Chondrocyte (in vitro differentiated cells): ENCODE measurements at places on chromosomes 1 and 21. TPM values are rescaled to one million over a fixed set of nuclear protein-coding genes. Genes with fewer than 3 reads are reported as not detected.

The PGLYRP4 gene
- not detected in 3 replicates for total RNA-seq

The SLC2A5 gene
- total RNA-seq, result 0.27 to 0.73 TPM (median 0.41 TPM) in 3 replicates

The TGFB2 gene
- total RNA-seq, result 140 to 237 TPM (median 226 TPM) in 3 replicates

The KRTAP21-2 gene
- not detected in 3 replicates for total RNA-seq

The CA6 gene
- not detected in 3 replicates for total RNA-seq

The TCEA3 gene
- 15.7 to 17.8 TPM (median 16.9 TPM) in 3 replicates for total RNA-seq

The C1orf87 gene
- total RNA-seq, result 0.21 to 0.65 TPM in 2 of 3 replicates, not detected in the other

The LCA5L gene
- total RNA-seq, result 0.56 to 2.4 TPM (median 0.92 TPM) in 3 replicates

- no peak for DNase-seq
- H3K36me3 ChIP-seq, result peaks cover 2% of the 10 kb centered on the region
- no peak overlapping the region for H3K4me3 ChIP-seq
- no peaks in the 10 kb centered on the region for H3K4me1 ChIP-seq
Observed at GRCh38 chr1:111334169-111334568, 43.5 kb downstream of the CHIA start.

- no peak for DNase-seq
- H3K4me1 ChIP-seq, result peaks cover 10% of the 10 kb centered on the region
- peaks cover 8% of the 10 kb centered on the region for H3K27me3 ChIP-seq
- H3K4me3 ChIP-seq, result peak within 1 kb of the TSS; percentile 66
- H3K36me3 ChIP-seq, result peaks cover 4% of the 10 kb centered on the region
Observed at GRCh38 chr1:11654137-11654938, at the start of the genes FBXO2 and FBXO44. Gene FBXO2, minus strand, starts transcription at chr1:11654429. Its CDS starts 89 bp downstream, at chr1:11654340. Gene FBXO44, plus strand, starts transcription at chr1:11654877. Its CDS starts 959 bp downstream, at chr1:11655836.

GRCh38 chr1:201648907-201649721 lies 110.2 kb downstream of the NAV1 start:
- peak overlapping the region; percentile 88 for H3K27ac ChIP-seq
- peaks cover 4% of the 10 kb centered on the region for H3K36me3 ChIP-seq
- DNase-seq, result no peak
- H3K4me3 ChIP-seq, result peak overlapping the region; percentile 88
- H3K27me3 ChIP-seq, result no peaks in the 10 kb centered on the region

- H3K27me3 ChIP-seq, result no peaks in the 10 kb centered on the region
- no peak overlapping the region for H3K27ac ChIP-seq
- H3K36me3 ChIP-seq, result no peaks in the 10 kb centered on the region
- peaks cover 19% of the 10 kb centered on the region for H3K4me1 ChIP-seq
Observed at GRCh38 chr1:82979593-82980236, 1019.2 kb downstream of the TTLL7 start.

DNA sequence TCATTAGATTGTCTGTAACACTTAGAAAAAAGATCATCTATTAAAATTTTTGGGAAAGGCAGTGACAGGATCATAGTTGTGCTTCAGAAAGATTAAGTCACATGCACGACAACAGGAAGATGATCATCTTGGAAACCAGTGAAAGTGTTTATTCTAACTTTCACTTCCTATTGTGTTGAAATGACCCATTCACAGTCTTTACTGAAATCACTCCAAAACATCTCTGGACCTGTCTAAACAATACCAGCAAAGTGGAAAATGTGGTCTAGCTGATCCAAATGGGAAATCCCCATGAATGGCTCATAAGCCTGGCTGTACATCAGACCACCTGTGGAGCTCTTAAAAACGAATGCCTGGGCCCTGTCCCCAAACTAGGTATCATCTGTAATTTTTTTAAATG lies 111.1 kb upstream of the ETV3 start:
- DNase-seq, result no peak
- no peak overlapping the region for H3K27ac ChIP-seq
- H3K27me3 ChIP-seq, result no peaks in the 10 kb centered on the region

DNA sequence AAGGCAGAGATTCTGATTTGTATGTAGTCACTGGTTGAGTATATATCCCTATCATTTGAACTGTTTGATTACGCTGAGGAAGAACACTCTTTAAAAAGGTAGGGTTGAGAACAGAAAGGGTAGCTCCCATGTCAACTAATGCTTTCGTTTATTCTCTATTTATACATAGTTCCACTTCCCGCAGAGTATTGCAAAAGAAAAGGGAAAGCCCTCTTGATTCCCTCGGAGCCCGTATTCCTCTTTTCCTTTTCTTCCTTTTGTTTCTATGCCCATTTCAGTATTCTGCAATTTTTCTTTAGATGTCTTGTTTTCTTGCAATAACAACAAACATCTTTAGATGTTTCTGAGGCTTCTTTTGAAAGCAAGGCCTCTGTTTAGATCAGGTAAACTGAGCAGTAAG lies 78.2 kb downstream of the DNTTIP2 start:
- H3K4me3 ChIP-seq, result no peak overlapping the region
- DNase-seq, result no peak
- H3K36me3 ChIP-seq, result no peaks in the 10 kb centered on the region

DNA sequence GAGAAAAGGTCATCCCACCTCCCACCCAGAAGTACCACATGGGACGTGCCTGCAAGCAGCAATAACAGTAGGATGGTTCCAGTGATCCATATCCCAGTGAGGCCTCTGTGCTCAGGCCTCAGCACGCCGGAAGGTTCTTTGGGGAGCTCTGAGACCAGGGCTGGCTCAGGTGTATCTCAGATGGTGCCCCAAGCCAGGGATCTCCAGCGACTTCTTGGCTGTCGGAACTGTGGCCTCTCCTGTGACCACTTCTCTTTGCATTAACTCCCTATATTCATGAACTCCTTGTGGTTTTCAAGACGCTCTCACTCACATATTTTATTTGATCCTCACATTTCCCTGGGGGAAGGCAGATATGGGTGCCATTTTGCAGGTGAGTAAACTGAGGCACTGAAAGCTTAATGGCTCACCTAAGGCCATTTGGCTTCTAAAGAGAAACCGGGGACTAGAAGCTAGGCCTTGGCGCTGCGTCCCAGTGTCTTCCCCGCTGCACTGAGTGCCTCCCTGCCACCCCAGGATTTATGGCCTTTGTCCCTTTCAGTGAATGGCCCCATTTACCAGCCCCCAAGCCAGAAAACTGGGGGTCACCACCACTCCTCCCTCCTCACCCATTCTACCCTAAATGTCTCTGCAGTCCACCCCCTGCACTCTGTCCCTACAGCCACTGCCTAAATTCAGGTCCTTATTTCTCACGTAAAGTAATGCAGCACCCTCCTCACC lies 101.9 kb downstream of the CCDC185 start:
- no peak overlapping the region for H3K4me3 ChIP-seq
- no peaks in the 10 kb centered on the region for H3K4me1 ChIP-seq
- peaks cover 5% of the 10 kb centered on the region for H3K27me3 ChIP-seq
- no peak overlapping the region for H3K27ac ChIP-seq

- DNase-seq, result no peak
- no peaks in the 10 kb centered on the region for H3K36me3 ChIP-seq
- H3K27ac ChIP-seq, result no peak overlapping the region
- no peaks in the 10 kb centered on the region for H3K4me1 ChIP-seq
Observed at GRCh38 chr1:30472526-30472925, 250.9 kb downstream of the MATN1 start.

DNA sequence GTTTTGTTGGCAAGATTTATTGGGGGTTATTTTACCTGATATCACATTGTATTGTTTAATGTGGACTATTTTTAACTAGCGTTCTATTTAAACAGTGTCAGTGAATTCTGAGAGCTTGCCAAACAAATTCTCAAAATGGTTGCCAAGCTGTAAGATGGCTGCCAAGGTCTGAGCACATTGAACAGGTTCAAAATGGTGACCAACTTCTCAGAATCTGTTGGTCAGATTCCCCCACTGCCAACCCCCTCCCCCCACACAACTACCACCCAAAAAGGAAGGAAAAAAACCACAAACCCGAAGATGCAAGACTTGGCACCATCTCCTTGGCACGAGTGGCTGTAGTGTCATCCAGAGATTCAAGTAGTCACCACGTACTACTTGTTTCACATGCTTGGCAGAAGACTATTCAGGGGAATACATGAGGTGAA lies 159.1 kb downstream of the NFIA start:
- no peaks in the 10 kb centered on the region for H3K27me3 ChIP-seq
- H3K4me1 ChIP-seq, result peaks cover 36% of the 10 kb centered on the region
- no peak for DNase-seq
- H3K36me3 ChIP-seq, result no peaks in the 10 kb centered on the region

GRCh38 chr1:30197639-30198450 lies 525.5 kb downstream of the MATN1 start:
- peaks cover 16% of the 10 kb centered on the region for H3K27me3 ChIP-seq
- no peaks in the 10 kb centered on the region for H3K36me3 ChIP-seq
- no peak for DNase-seq

GRCh38 chr1:41773842-41774241 lies 144.9 kb downstream of the HIVEP3 start:
- H3K27ac ChIP-seq, result no peak overlapping the region

GRCh38 chr1:83017276-83017675 lies 981.7 kb downstream of the TTLL7 start:
- H3K27me3 ChIP-seq, result no peaks in the 10 kb centered on the region
- no peak overlapping the region for H3K27ac ChIP-seq
- DNase-seq, result no peak
- H3K4me3 ChIP-seq, result no peak overlapping the region
- H3K4me1 ChIP-seq, result peaks cover 12% of the 10 kb centered on the region

DNA sequence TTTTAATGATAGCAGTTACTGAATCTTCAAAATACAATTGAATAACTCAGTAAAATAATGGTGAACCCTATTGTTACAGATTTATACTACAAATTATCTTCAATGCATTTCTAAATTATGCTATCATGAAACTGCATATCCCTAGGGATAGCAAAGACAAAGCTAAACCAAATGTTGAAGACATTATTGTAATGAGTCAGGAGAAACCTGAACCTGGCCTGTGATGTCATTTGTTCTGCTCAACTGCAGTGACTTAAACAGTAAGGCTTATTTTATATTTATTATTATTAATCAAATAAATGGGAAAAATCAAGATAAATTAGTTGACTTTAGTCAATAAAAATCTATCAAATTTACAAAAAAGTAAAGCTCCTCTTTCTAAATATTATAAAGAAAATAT lies 100.3 kb downstream of the UCHL5 start:
- H3K4me1 ChIP-seq, result peaks cover 5% of the 10 kb centered on the region
- H3K4me3 ChIP-seq, result no peak overlapping the region

DNA sequence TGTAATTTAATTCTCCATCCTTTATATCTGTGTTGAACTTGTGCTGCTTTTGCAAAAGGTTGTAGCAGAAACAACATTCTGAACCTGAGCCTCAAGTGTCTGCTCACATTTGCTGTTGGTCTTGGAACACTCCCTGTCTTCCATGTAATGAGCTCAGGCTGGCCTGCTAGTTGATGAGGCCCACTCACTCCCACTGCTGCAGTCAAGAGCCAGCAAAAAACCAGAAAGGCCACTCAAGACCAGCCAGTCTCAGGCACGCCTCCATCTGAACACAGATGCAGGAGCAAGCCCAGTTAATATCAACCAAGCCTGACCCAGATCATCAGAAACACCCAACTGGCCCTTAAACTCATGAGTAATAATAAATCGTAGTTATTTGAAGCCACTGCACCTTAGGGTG lies 342.2 kb upstream of the NFIA start:
- no peaks in the 10 kb centered on the region for H3K4me1 ChIP-seq
- H3K27ac ChIP-seq, result no peak overlapping the region
- no peak overlapping the region for H3K4me3 ChIP-seq
- no peaks in the 10 kb centered on the region for H3K27me3 ChIP-seq

DNA sequence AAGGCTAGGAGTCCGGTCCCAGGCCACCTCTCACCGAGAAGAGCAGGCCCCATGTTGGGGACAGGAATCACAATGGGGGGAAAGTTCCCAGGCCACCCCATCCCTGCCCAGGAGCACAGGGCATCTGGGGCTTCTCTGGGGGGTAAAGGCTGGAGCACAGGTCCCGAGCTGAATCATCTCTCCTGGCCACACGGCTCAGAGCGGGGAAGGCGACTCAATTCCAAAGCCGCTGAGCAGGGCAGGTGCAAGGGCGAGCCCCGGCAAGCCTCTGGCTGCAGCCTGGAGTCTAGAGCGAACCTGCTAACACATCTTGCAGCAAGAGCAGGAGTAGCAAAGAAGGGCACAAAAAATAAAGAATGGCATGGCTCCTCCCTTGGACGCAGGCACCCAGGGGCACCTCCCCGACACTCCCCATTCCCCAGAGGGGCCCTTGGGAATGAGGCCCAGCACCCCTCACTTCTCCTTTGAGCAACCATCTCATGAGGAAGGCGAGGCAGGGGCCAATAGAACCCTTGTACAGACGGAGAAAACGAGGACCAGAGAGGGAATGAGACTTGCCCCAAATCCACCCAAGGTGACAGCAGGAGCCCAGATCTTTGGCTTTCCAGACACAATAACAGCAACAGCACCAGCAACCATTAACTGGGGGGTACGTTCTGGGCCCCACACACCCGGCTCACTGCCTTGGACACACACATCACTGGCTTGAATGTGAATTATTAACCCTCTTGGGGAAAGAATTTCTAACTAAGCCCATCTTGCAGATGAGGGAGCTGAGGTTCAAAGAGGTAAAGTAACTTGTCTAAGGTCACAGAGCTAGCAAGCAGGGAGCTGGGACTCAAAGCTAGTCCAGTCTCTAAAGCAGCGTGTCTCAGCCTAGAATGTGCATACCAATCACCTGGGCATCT lies 20.7 kb upstream of the ALDH4A1 start:
- H3K27me3 ChIP-seq, result no peaks in the 10 kb centered on the region
- peaks cover 6% of the 10 kb centered on the region for H3K36me3 ChIP-seq
- H3K27ac ChIP-seq, result peak overlapping the region; percentile 97
- no peak overlapping the region for H3K4me3 ChIP-seq
- no peak for DNase-seq

DNA sequence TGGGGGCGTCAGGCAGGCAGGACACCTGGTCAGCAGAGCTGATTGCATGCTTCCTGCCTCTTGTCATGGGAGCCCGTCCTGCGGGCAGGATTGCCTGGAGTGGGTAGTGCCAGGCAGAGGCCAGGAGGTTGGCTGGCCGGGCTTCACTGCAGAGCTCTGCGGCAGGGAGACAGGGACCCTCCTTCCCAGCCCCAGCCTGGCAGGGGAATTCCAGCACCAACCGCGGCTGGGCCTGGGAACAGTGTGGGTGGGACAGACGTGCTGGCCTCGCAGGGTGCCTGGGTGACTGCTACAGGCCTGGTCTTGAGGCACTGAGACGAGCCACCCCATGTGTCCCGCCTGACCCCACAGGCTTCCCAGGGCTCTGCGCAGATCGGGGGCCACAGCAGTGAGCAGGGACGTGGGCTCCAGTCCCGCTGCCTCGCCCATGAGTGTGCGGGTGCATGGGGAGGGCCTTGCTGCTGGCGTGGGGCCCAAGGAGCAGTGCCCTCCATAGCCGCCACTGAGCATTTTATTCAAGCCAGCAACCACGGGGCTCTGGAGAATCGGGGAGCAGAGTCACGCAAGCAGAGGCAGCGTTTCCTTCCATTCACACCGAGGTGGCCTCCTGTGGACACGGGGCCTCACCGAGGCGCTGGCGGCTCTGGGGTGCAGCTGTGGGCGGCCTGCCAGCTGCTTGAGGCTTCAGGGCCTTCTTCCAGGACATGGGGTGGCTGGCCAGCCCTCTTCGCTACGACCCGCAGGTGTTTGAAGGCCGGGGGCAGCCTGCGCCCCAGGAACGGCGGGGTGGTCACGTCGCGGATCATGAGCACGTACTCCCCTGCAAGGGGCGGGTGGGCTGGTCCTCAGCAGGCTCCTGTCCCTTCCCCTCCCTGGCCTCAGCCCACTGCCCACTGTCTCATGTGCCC lies 70.3 kb downstream of the MORN1 start:
- H3K27ac ChIP-seq, result peak overlapping the region; percentile 100
- peak overlapping the region; percentile 41 for H3K4me3 ChIP-seq
- no peaks in the 10 kb centered on the region for H3K36me3 ChIP-seq
- H3K4me1 ChIP-seq, result peaks cover 42% of the 10 kb centered on the region

GRCh38 chr1:173356191-173356762 lies 120.9 kb upstream of the PRDX6 start:
- no peaks in the 10 kb centered on the region for H3K4me1 ChIP-seq
- H3K36me3 ChIP-seq, result peaks cover 1% of the 10 kb centered on the region
- DNase-seq, result no peak
- no peaks in the 10 kb centered on the region for H3K27me3 ChIP-seq
- H3K27ac ChIP-seq, result no peak overlapping the region
- no peak overlapping the region for H3K4me3 ChIP-seq
